ENCODE measurements at places on chromosomes 2 and 18.

DNA sequence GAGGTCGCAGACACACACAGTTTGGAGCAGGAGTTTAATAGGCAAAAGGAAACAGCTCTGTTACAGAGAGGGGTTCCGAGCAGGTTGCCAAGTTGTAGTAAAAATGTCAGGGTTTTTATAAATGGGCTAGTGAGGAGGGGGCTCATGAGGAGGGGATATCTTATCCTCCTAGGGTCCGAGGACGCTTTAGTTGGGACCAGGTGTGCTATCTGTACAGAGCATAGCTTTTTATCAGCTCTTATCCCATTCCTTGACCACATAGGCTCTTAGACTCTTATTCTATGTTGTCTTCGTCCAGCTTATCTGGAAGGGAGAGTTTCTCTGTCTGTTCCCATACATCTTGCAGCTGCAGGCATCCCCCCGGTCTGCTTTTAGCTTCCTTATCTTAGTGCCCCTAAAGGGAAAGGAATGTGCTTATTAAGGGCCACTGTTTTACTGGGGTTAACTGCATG is 44.7 kb downstream of the PDK1 start:
- DNase-seq, result no peak

- DNase-seq, result no peak
Measured at GRCh38 chr2:63372549-63372948, 215.7 kb downstream of the WDPCP start.

GRCh38 chr18:50356036-50356945 is 18.6 kb upstream of the SKA1 start:
- DNase-seq, result no peak

DNA sequence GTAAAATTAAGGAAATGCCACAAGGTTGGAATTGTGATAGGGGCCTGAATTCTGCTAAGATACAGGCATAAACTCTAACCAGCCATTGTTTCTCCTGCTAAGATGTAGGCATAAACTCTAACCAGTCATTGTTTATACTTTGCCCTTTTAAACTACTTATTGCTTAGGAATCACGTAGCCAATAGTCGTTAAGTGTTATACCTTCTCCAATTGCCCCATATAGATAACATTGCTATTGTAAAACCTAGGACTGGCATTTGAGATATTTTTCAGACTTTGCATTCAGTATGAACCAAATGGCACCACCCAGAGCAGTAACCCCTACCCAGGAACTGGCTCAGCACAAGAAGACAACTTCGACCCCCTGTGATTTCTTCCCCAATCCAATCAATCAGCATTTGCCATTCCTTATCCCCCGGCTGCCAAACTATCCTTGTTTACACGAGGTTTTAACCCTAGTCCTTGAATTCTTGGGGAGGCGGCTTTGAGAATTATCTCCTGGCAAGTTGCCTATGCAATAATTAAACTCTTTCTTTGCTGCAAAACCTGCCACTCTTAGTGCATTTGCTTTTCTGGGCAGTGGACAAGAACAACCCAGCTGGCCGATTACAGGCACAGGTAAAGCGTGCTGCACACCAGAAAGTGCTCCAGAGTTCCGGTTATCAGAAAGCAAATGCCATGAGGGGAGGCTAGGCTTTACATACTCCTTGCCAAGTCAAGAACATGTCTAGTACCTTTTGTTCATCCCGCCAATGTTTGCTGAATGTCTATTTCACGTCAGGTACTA is 167.6 kb downstream of the LAMA1 start:
- DNase-seq, result no peak

GRCh38 chr18:75824661-75825060 is 397.2 kb upstream of the SMIM21 start:
- DNase-seq, result no peak

- no peak for DNase-seq
Measured at GRCh38 chr2:26324903-26325302, 21.0 kb upstream of the SELENOI start.

- no peak for DNase-seq
Measured at GRCh38 chr2:167411367-167411766, 523.1 kb downstream of the XIRP2 start.

DNA sequence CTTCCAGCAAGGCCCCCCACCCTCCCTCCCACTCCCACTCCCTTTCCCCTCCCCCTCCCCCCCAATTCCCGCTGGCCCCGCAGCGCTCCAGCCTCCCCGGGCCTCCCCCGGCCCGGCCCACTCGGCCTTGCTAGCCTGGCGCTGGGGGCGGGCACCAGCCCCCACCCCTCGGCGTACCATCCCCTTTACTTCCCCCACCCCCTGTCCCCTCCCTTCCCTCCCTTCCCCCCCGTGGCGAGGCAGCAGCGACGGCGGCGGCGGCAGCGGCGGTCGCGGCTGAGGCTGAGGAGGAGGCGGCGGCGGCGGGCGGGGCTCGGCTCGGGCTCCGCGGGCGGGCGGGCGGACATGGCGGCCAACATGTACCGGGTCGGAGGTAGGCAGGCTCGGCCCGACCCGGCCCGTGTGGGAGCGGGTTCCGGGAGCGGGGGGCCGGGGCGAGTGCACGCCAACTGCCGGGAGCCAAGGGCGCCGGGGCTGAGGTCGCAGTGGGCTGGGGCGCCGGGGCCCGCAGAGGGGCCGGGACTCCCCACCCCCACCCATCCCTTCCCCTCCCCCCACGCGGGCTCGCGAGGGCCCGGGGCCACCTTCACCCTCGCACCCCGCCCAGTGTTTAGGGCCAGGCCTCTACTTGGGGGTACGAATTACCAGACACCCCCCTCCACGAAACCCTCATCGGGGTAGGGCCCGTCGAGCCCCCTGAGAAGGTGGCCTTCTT is at the start of gene MTA3:
Gene MTA3, plus strand, starts transcription at position 232 of the 715 bp plus-strand sequence. Its CDS starts 114 bp downstream, at position 346.
- DNase-seq, result peak; percentile 15

- DNase-seq, result no peak
Measured at GRCh38 chr2:237165405-237166276, 80.0 kb downstream of the COPS8 start.

DNA sequence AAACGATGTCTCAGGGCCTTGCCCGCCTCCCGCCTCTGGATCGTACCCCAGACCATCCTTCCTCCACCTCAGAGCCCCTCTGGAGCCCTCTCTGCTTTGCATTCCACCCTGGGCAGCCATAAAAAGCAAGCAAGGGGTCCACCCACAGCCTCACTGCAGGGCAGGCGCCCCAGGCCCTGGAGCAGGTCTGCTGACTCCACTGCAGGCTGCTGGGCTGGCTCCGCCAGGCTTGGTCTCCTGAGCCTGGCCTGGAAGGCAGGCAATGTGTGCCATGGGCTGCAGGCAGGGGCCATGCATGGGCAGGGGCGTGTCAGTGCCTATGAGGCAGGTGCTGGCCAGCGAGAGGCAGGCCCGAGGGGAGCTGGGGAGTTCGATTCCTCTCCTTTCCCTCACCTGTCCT is 186.0 kb downstream of the ANKRD30B start:
- DNase-seq, result no peak

- DNase-seq, result no peak
Measured at GRCh38 chr2:217215877-217216276, 356.0 kb upstream of the TNP1 start.

DNA sequence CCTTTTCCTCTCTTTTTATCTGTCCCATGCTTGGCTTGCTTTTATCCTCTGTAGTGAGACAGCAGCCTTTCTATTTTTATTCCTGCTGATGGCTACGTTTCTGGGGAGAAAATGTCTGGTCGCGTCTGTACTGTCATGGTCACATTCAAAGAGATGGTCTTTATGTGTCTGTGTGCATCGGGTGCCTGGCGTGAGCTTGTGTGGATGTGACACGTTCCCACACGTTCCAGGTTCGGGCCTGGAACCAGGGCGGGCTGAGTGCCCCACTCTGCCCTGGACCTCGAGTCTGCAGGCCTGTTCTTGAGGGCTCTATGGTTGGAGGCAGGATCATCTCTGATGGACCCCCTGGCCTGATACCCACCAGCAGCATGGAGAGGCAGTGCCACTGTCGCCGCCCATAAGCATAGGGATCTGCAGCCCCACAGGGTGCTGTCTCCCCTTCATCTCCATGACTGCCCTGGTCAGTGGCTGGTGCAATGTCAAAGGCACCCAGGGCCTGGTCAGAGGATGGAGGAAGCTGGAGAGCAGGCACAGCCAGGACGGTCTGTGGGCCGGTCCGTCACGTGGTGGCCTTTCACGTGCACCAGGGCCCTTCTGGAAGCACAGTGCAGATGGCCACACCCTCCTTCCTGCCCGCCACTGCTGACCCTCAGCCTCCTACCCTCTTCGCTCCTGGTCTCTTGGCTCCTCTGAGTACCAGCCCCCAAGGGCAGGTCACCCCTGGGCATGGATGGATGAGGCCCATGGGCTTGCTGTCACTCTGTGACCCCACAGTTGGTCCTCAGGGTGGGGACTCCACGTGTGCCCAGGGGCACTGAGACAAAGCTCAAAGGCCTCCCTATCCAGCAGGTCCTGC is 149.2 kb upstream of the TWIST2 start:
- no peak for DNase-seq

GRCh38 chr2:218557941-218558340 is 10.2 kb downstream of the USP37 start:
- DNase-seq, result no peak

DNA sequence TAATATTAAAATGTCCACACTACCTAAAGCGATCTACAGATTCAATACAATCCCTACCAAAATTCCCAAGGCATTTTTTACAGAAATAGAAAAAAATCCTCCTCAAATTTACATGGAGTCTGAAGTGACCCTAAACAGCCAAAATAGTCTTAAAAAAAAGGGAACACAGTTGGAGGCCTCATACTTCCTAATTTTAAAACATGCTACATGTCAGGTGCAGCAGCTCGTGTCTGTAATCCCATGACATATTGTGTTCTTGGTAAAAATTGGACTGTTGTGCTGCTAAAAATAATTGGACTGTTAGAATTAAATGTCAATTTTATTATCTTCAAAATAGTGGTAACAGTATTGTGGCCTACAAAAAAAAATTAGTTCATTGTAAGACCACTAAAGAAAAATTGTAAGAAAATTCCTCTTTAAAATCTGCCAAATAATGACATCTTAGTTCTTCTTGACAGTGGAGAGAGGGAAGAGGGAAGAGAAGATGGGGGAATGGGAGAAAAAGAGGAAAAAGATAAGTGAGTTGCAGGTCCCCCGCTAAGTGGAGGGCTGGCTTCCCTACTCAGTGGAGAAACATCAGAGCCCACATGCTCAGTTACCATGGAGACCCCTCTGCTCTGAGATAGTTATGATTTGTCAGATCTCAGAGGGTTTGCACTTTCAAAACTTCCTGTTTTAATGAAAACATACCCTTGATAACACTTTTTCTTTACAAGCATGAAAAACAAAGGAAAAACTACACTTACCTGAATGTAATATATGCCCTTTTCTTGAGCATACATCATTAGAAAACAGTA is 46.5 kb downstream of the UNC50 start:
- no peak for DNase-seq

- DNase-seq, result no peak
Measured at GRCh38 chr18:49492694-49493033, 5.6 kb upstream of the C18orf32 start.

- no peak for DNase-seq
Measured at GRCh38 chr2:143955401-143956065, 564.4 kb downstream of the ZEB2 start.

DNA sequence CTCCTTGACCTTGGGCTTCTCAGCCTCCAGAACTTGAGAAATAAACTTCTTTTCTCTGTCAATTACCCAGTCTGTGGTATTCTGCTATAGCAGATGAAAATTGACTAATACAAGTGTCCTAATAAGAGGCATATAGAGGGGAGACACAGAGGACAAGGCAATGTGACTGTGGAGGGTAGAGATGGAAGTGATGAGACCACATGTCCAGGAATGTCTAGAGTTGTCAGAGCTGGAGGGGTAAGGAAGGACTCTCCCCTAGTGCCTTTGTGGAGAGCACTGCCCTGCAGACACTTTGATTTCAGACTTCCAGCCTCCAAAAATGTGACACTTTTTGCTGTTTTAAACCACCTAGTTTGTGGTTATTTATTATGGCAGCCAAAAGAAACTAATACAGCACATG is 74.4 kb downstream of the ACKR3 start:
- DNase-seq, result no peak

DNA sequence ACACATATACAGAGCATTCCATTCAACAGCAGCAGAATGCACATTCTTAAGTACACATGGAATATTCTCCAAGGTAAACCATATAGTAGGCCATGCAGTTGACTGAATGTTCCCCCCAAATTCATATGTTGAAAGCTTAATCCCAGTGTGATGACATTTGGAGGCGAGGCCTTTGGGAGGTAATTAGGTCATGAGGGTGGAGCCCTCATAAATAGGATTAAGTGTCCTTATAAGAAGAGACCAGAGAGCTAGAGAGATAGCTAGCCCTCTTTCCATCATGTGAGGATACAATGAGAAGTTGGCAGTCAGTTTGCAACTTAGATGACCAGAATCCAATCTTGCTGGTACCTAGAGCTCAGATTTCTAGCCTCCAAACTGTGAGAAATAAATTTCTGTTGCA is 27.6 kb downstream of the TMEM185B start:
- DNase-seq, result no peak

GRCh38 chr2:196808083-196808665 is 981 bp downstream of the C2orf66 start:
- DNase-seq, result no peak

- DNase-seq, result no peak
Measured at GRCh38 chr2:54466870-54467269, 10.7 kb downstream of the SPTBN1 start.

- no peak for DNase-seq
Measured at GRCh38 chr18:9209279-9209678, 72.7 kb downstream of the ANKRD12 start.

DNA sequence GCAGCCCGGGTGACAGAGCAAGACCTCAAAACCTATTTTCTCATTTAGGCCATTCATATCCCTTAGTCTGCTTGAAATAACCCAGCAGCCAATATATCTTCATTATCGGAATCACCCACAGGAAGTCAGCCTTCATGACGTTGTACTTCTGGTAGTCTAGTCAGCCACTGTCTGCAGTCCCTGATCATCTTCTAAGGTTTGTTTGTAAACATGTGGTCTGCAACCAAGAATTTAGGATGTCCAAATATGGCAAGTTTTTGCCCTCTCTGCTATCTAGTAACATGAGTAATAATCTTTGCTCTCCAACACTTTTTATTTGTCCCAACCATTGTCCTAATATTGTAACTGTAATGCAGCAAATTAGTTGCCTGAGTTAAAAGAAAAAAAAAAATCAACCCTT is 92.5 kb downstream of the PRPF40A start:
- no peak for DNase-seq

- no peak for DNase-seq
Measured at GRCh38 chr2:112305132-112305531, 29.7 kb downstream of the ZC3H6 start.

GRCh38 chr2:32798829-32799228 is 147.9 kb upstream of the LTBP1 start:
- no peak for DNase-seq

- no peak for DNase-seq
Measured at GRCh38 chr2:215712871-215713790, 277.3 kb upstream of the FN1 start.

- DNase-seq, result no peak
Measured at GRCh38 chr18:55731594-55732042, 143.6 kb upstream of the TCF4 start.
